ENCODE measurements at places on chromosomes 6 and 20.
A peak's percentile ranks its signal among the peaks of the same experiment; 100 is the strongest.

GRCh38 chr6:52164319-52165094 lies 21.7 kb upstream of the IL17A start:
- no peak for DNase-seq

GRCh38 chr20:15763366-15763765 lies 809.9 kb downstream of the KIF16B start:
- DNase-seq = no peak

DNA sequence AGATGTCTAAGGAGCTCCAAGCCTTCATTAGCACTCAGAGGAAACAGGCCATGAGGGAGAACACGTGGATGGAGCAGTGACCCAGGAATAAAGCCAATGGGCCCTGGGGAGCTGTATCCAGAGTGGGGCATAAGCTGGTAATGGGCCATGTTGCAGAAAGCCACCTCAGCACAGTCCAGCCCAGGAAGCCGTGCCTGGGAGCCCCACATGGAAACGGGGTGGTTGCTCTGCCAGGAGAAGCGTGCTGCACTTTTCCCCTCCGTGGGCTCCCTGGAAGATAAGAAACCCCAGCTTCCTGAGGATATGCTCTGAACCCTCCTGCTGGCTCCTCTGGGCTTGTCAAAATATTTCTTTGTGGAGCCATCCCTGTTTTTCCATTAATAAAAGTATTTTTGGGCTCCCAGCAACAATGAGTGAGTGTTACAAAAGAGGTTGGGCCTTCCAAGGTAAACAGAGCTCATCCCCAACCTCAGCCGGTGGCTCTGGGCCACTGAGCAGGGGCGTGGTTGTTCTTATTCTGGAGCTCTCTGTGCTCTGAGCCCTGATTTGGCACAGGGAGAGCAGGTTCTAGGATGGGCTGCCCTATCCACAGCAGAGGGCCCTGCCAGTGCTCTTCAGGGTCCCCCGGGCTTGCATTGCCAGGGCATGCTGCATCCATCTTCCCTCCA lies 31.2 kb upstream of the NFATC2 start:
- no peak for DNase-seq

- DNase-seq = no peak
Measured at GRCh38 chr20:38167851-38168760, 3.0 kb upstream of the TGM2 start.

DNA sequence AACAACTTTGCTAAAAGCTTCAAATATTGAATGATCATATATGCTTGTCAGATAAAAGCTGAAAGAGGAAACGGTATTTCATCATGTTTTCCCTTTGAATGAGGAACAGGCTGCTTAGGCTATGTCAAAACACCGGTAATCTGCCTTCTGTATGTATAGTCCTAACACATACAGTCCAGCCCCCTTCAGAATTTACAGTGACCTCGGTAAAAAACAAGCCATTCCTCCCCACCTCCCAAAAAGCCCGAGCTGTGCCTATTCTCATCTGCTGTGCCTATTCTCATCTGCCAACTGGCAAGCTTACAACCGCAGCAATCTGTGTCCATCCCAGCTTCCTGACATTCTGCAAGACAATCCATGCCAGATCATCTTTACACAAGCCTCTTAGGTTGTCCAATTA lies 26.8 kb upstream of the UBE2J1 start:
- no peak for DNase-seq

DNA sequence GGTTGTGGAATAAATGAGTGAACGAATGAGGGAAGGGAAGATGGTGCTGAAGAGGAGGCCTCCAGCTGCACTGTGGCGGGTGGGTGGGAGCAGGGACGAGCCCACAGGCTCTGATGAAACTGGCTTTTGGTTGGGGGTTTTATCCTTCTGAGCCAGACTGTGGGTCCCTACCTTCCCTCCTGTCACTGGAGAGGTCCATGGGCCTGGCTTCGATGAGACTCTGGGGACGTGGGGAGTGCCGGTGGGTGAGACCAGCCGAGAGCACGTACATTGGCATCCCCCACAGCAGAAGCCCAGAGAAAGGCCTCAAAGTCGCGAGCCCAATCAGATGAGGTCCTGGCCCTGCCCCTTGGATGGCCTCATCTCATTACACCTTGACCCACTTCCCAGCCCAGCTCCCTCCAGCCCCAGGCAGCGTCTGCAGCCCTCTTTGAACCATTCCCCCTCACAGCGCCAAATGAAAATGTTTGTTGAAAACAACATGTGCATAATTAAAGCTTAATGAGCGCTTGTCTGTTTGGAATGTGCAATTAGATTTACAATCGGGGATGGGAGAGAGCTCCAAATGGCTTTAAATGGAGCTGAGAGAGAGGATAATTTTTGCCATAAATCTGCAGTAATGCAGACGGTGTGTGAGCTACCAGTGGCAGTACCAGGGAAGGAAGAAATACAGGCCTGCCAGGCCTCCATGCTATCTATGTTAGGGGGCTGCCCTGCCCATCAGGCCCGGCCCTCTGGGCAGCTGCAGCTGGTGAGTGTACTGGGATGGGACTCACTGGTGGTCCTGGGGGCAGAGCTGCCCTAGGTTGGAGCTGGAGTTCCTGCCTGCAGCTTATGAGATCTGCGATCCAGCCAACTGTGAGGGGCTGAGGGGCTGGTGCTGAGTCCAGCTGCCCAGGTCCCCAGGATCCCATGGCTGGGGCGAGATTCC lies 47.2 kb downstream of the TOX2 start:
- no peak for DNase-seq

- no peak for DNase-seq
Measured at GRCh38 chr6:111803804-111804203, 69.4 kb downstream of the FYN start.

DNA sequence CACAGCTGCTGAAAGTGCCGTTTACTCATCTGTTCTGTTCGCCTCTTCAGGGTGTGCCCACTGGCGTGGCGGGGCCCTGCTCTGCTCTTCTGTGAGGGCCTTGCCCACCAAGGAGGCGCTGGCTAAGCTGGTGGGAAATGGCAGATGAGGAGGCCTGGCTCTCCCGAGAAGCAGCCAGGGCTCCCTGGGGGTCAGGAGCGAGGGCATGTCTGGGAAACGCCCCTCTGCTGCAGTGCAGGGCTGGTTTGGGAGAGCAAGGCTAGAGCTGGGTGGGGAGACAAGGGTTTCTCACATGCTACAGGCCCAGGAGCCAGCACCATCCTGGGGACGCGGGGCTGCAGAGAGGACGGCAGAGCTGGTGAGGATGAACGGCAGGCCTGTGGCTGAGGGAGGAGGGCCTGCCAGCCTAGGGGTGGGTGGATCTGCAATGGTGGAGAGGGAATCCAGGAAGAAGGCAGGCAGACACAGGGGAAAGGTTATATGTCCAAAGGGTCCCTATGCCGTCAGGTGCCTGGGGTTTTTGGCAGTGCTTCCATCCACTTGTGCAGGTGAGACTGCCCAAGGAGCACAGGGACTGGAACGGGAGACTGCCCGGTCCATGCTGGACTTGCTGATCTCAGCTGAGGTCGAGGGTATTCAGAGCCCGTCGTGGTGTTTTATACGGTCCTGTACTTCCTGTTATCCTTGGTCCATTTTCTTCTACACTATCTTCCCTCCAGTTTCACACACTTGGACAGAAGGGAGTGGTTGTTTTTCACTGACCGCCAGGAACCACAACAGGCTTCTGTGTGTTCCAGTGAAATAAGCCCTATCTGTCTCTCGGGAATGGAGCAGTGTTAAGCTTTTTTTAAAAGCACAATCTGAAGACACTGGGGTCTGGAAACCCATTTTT lies 119.2 kb downstream of the SYCP2 start:
- DNase-seq = no peak

- no peak for DNase-seq
Measured at GRCh38 chr6:25005010-25005409, 69.2 kb upstream of the RIPOR2 start.

GRCh38 chr6:41051873-41052272 lies 1.1 kb upstream of the APOBEC2 start:
- DNase-seq = peak; percentile 7

GRCh38 chr6:89082486-89082891 lies 1.9 kb downstream of the PNRC1 start:
- no peak for DNase-seq

DNA sequence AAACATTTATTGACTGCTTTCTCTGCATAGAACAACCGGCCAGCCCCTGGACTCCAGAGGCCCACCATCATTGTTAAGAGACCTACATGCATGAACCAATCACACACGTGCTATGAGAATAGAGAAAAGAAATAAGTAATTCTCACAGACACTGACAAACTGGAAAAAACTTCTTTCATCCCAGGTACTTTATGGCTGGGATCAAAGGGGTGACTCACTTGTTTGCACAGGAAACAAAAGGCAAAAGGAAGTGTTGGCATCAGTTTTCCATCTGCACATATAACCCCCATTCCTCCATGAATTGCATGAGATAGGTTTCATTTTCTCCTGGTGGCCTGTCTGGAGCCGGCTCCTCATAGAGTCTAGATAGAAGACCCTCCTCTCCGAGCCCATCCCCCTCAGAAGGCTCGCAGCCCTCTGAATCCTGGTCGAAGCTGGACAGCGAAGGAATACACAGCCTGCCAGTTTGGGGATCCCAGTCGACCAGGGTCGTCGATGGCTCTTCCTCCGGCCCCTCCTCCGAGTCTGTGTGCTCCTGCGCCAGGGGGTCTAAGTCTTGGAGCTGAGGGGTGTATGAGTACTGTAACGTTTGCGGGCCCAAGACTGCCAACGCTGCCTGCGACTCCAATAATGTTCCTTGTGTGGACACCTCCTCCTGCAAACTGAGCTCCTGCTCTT lies 43.3 kb downstream of the IL20RA start:
- peak; percentile 12 for DNase-seq

GRCh38 chr6:30213957-30214656 lies 901 bp upstream of the TRIM26 start:
- peak; percentile 54 for DNase-seq

- no peak for DNase-seq
Measured at GRCh38 chr6:111306104-111306888, 176.7 kb downstream of the REV3L start.

DNA sequence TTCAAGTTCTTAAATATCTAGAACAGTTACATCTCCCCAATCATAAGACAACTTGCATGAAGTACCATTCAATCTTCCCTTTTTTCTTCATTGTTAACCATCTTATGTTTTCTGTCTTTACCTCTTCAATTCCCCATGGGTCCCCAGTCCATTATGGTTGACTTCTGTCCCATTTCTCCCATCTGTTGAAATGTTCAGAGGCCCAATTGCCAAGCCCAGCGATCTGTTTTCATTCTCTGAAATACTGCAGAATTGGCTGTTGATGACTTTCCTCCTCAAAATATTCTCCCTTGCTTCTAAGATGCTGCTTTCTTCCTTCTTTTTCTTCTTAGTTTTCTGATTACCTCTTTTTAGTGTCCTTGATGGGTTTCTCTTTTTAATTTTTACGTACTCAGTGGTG lies 26.0 kb downstream of the DSTN start:
- no peak for DNase-seq

DNA sequence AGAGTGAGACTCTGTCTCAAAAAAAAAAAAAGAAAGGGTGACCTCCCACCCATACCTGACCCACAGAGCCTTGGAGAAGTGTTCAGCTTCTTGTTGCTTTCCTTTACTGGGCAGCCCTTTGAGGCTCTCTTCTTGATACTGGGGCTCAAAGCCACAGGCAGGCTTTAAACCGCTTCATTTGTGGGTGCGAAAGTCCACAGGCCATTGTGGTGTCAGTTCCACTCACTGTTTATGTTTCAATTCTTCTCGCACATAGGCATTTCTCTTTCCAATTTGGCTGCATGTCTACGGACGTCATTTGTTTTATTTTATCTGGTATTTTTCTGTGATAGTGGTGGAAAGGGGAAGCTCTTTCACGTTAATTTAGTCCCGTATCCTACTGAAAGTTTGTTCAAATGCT lies 34.6 kb downstream of the PPARD start:
- no peak for DNase-seq

- no peak for DNase-seq
Measured at GRCh38 chr20:33124261-33124660, 43.7 kb upstream of the BPIFA2 start.

- no peak for DNase-seq
Measured at GRCh38 chr6:30200551-30201281, 12.5 kb downstream of the TRIM26 start.
